IPS DF 19.7 (cell line): ENCODE measurements at places on chromosomes 1 and 21.

GRCh38 chr21:45867041-45867666 lies 114.4 kb upstream of the COL6A1 start:
- DNase-seq = no peak

- no peak for DNase-seq
Observed at GRCh38 chr1:206002871-206003801, at the start of gene RAB7B. Gene RAB7B, minus strand, starts transcription at chr1:206003395. Its CDS starts 9,260 bp downstream, at chr1:205994135.

DNA sequence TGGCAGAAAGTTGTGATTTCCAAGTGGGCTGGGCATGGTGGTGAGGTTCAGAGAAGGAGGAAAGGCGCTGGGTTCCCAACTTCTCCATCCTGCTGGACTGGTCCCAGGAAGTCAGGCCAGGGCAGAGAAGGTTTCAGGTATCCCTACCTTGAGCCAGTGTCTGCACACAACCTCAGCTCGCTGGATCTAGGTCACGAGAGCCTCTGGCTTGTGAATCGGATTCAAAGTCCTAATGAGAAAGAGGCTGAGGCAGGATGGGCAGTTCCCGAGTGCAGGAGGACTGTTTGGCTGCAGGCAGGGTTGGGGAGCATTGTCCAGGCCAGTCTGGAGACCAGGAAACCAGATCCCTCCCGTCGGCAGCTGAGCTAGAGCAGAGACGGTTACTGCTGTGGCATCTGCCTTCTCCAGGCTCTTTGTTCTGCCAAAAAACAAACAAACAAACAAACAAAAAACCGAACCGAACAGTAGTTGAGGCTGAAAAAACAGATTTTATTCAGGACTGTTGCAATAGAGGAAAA lies 19.5 kb upstream of the IGSF21 start:
- no peak for DNase-seq

GRCh38 chr1:171172471-171172870 lies 12.6 kb upstream of the FMO2 start:
- DNase-seq = no peak

GRCh38 chr1:183942933-183943693 lies 94.4 kb downstream of the COLGALT2 start:
- DNase-seq = no peak

GRCh38 chr21:45945066-45945867 lies 36.3 kb upstream of the COL6A1 start:
- no peak for DNase-seq

- no peak for DNase-seq
Observed at GRCh38 chr1:90730243-90731022, 13.3 kb upstream of the BARHL2 start.

DNA sequence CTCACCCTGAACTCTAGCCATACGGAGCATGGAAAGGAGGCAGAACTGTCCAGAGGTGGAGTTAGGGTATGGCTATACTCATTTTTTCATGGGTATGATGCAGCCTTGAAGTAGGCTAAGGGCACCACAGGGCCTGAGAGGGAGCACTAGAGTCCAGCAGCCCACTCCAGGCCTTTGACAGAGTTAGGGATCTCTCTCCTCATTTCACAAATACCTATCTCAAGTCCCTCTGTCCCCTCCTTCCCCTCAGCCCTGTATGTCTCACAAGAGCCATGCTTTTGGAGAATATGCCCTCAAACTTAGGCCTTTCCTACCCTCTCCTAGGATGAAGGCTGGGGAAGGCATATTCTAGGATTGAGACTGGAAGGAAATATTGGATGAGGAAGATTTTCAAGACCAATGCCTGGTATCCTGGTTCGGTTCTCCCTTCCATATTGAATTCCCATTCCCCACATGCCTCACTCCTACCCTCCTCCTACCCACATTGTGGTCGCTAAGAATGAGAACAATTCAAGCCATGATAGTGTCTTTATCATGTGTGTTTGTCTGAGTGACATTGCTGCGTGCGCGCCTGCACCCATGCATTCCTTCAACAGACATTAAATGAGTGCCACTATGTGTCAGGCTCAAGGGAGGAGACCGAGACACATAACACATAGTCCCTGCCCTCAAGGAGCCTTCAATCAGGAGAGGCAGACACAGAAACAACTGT lies 2.6 kb upstream of the NECTIN4 start:
- DNase-seq = no peak

DNA sequence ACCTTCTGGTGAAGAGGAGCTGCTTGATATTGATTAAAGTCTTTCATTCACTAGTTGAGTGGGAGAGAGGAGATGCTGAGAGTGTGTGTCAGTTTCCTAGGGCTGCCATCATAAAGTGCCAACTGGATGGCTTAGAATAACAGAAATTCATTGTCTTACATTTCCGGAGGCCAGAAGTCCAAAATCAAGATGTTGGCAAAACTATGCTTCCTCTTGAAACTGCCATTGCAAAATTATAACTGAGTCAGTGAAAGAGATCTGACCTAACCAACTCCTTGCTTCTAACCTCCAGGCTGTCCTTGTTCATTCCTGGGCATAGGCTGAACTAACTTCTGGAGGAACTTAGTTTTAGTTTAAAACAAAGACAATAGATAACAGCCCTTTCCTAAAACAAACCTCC lies 47.1 kb downstream of the PTGS2 start:
- no peak for DNase-seq

DNA sequence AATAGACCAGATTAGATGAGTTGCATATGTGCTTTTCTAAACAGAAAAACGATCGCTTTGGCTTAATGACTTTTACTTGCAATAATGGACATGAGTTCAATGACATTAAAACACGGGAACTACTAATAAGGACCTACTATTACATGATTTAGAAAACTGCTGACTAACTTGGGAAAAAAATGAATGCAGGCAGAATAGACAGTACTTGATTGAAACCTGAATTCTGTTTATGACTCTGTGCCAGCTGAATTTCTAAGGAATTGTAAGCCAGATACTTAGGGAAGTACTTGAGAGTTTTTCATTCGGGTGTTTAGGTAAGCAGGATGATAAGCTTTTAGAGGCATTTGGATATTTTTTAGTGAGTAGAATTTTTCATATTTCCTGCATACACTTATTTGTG lies 12.0 kb downstream of the ADGRL2 start:
- DNase-seq = no peak

DNA sequence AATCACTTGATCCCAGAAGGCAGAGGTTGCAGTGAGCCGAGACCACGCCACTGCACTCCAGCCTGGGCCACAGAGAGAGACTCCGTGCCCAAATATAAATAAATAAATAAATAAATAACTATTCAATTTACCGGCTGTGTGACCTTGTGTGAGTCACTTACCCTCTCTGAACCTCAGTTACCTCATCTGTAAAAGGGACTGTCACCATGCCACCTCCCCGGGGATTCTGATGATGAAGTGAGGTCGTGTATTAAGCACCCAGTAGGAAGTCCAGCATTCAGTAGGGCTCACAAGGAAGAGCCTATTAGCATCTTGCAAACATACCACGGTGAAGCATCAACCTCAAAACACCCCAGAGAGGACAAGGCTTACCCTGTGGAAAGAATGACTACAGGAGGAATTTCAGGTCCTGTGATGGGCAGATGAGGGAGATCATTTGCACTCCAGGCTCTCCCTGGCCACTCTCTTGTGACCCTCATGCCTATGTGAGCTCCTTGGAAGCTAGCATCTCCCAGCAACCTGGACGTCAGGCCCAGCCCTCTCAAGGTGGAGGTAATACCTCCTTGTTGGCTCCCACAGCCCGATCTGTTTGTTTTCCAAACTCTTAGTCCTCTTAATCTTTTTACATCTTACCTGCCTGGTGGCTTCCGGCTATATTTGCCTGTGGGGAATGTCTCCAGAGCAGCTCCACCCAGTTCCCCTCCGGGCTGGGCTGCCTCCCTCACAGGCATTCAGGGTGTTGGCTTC lies 7.6 kb upstream of the C1QA start:
- DNase-seq = no peak

- no peak for DNase-seq
Observed at GRCh38 chr1:174028495-174028894, 6.3 kb upstream of the RC3H1 start.

DNA sequence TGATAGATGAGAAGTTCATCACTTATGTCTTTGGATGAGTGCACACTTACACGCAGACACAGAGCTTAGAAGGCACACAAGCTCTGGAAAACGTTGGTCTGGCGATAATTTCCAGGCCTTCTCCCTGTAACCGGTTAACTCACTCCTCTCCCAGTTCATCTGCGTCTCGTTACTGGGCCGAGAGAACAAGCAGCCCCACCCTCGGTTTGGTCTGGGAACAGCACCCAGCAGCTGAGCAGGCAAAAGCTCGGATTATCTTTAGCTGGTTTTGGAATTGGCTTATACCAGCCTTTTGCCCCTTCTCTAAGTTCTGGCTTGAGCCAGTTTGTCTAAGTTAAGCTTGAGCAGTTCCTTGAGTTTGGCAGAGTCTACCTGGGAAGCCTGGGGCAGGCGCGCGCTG lies 27.3 kb upstream of the COL6A1 start:
- no peak for DNase-seq

- DNase-seq = no peak
Observed at GRCh38 chr1:210437111-210437510, 108.4 kb downstream of the HHAT start.

- no peak for DNase-seq
Observed at GRCh38 chr1:5223206-5223605, 568.8 kb downstream of the AJAP1 start.

DNA sequence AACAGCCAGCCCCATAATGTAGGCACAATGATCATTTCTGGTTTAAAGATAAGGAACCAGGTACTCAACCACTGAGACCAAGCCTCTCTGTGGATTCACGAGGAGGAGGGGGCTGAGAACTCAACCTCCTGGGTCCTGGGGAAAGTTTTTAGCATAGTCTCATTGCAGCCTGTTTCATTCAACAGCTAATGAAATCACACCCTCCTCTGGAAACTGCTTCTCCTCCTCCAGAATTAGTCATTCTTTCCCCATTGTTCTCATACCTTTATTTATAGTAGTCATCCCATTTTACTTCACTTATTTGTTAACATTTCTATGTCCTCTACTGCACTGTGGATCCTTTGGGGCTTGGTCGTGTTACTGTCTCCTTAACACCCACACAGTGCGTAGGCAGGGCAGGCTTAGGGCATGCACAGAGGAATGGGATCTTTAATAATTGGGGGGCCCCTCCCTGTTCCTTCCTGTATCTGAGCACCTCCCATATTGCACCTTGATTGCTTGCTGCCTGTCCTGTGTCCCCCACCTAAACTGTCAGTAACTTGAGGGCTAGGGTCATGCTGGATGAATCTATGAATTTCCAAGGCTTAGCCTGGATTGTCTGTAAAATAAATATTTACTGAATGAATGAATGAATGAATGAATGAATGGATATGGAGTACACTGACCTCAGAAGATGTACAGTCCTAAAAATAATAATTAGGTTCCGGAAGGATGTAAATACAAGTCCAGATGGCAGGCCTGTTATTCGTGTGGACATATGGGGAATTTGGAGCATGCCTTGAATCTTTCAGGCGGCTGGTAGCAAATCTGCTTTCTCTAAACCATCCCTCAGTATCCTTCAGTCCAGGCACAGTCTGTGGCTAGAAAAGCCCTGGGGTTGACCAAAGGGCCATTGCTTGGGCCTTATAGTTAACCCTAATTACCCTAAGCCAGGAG lies 153.8 kb upstream of the HMGB4 start:
- no peak for DNase-seq

DNA sequence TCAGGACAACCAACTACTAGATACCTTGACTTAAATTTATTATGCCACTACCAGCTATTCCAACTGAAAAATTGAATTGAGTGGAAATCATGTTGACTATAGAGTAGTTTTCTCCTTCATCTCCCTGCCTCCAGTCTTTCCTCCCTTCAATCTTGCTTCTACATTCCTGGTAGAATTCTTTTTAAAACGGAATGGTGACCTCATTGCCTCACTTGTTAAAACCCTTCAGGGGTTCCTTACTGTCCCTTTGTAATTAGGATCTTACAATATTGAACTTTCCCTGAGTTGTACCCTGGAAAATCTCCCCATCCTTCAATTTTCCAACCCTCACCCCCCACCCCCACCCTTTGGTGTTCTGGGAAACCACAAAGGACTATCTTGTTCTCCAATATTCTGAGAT lies 82.8 kb upstream of the ZNF326 start:
- DNase-seq = no peak

- no peak for DNase-seq
Observed at GRCh38 chr1:240572328-240572727, 39.6 kb downstream of the GREM2 start.

GRCh38 chr1:151370211-151370911 lies 2.1 kb downstream of the SELENBP1 start:
- DNase-seq = no peak

DNA sequence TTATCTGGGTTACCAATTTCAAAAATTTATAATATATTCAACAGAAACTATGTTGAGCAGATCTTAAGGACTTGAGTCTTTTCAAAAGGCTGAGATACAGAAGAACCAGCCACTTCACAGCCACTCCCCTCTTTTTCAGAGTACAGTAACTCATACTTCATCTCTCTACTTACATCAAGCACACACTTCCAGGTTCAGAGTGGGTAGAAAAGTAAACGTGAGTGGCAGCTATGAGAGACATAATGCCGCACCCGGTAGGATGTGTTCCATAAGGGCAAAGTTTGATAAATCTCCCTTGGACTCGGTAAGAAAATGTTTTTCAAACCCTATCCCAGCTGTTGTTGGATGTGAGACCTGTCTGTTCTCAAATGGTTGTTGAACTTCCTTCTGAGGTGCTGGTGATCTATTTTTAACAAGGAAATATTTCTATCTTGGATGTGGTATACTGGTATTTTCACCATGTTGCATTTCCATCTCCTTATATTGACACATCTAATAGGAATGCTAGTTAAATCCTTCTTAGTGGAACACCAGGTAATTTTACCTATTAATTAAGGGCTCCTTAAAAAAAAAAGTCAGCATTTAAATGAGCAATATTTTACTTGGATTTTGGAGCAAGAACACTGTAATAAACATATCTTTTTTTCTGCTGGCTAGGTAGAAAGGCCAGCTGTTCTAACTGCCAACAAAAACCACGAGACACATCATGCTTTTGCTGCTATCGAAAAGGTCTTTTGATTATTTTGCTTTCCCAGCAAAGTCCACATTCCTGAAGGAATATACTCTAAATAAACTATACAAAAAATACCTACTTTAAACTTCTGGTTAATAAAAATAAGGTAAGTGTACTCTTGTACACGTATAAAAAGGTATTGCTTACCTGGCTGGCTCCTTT lies 28.2 kb downstream of the CNN3 start:
- no peak for DNase-seq

- no peak for DNase-seq
Observed at GRCh38 chr1:6914706-6915105, 129.5 kb downstream of the CAMTA1 start.

- DNase-seq = no peak
Observed at GRCh38 chr1:16249596-16250241, 12.7 kb upstream of the CPLANE2 start.
